Activated CD4-positive, alpha-beta memory T cell treated with anti-CD3 and anti-CD28 coated beads for 36 hours (primary cell): ENCODE measurements at places on chromosomes 7 and 10. TPM values are rescaled to one million over a fixed set of nuclear protein-coding genes. Genes with fewer than 3 reads are reported as not detected.

Gene LBX1
- not detected for total RNA-seq

Gene SPDYE16
- total RNA-seq: 0.19 TPM

Gene AKR1C4
- not detected for total RNA-seq

Gene CTBP2
- 0.27 TPM for total RNA-seq

Gene SLC39A12
- not detected for total RNA-seq

Gene PRPS1L1
- not detected for total RNA-seq

Gene SPRN
- not detected for total RNA-seq

Gene HGF
- not detected for total RNA-seq

Gene INSIG1
- total RNA-seq: 96.9 TPM
